ENCODE measurements at places on chromosomes 16 and 17. TPM values are rescaled to one million over a fixed set of nuclear protein-coding genes. Genes with fewer than 3 reads are reported as not detected.

Gene MYO15A
- 0.45 TPM for total RNA-seq

- no peak for DNase-seq
Measured at GRCh38 chr17:19013806-19014627, 9.5 kb upstream of the FAM83G start.

GRCh38 chr16:67547423-67548264, 14.7 kb upstream of the CTCF start:
- DNase-seq = no peak

Gene STH
- not detected for total RNA-seq

- no peak for DNase-seq
Measured at GRCh38 chr16:66229651-66230050, 136.8 kb upstream of the CDH5 start.

DNA sequence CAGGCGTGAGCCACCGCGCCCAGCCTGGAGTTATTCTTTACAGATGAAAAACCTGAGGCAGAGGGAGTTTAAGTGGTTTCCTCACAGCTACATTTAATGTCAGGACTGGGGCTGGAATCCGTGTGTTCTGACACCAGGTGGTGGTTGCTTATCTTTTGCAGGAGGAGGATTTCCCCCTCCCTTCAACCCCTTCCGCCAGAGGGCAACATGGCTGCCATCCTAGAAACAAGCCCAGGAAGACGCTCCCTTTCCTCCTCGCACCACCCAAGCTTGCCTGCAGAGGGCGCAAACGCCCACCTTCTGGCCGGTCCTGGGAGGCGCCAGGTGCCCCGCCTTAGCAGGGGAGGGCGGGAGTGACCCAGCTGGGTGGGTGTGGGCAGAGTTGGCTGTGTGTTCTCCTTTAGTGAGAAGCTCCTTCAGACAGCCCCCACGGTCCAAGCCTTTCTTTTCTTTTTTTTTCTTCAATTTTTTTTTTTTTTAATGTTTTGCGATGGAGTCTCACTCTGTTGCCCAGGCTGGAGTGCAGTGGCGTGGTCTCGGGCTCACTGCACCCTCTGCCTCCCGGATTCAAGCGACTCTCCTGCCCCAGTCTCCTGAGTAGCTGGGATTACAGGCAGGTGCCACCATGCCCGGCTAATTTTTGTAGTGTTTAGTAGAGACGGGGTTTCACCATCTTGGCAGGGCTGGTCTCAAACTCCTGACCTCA, 9.9 kb upstream of the RAP1GAP2 start:
- DNase-seq = peak; percentile 71

DNA sequence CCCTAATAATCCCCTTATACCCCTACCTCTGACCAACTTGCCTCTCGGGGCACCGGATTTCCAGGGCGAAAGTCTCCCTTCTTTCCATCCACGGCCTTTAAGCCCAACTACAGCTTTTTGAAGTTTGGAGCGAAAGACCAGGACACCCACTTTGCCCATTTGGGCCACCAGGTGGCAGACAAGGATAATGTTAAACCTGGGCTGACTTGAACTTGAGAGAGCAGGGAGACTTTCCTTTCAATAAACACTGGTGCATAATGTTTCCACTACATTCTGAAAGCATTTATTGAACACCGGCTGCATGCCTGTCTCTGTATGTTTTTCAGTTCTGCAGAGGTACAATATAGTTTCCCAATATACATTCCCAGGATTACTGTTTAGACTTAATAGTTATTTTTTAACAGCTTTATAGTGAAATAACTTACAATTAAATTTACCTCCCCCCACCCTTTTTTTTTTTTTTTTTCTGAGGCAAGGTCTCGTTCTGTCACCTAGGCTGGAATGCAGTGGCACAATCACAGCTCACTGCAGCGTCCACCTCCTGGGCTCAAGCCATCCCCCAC, 6.9 kb upstream of the CES3 start:
- peak; percentile 83 for DNase-seq

DNA sequence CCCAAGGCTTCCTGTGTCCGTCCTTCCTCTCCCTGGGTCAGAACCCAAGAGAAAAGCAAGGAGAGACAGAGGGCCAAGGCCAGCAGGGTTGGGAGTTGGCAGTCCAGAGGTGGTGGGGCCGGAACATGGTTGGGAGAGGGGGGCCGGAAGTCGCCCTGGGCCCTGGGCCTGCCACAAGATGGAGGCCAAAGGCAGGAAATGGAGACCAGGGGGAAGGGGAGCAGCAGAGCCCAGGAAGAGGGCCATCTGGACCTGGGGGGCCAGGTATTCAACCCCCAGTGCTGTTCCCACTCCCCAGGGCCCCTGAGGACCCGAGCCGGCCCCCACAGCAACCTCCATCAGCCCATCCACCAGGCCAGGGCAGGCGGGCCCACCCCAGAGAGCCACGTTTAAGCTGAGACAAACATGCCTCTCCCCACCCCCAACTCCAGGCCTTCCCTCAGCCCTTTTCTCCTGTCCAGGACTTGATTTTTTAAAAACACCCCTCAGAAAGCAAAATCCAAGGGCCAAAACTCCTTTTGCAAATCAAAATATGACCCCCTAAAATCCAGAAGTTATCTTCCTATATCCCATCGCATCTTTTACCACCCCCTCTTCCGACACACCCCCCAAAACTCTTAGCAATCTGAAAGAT, 4.4 kb upstream of the BCL6B start:
- DNase-seq = no peak

Gene GLTPD2
- not detected for total RNA-seq

GRCh38 chr17:21127509-21128077, 829 bp downstream of the DHRS7B start:
- peak; percentile 26 for DNase-seq

GRCh38 chr17:82017612-82018151, 5.0 kb downstream of the CENPX start:
- no peak for DNase-seq

- DNase-seq = peak; percentile 84
Measured at GRCh38 chr17:80082403-80083135, 18.8 kb upstream of the GAA start.

GRCh38 chr16:72050769-72051464, 3.4 kb upstream of the HP start:
- DNase-seq = no peak

DNA sequence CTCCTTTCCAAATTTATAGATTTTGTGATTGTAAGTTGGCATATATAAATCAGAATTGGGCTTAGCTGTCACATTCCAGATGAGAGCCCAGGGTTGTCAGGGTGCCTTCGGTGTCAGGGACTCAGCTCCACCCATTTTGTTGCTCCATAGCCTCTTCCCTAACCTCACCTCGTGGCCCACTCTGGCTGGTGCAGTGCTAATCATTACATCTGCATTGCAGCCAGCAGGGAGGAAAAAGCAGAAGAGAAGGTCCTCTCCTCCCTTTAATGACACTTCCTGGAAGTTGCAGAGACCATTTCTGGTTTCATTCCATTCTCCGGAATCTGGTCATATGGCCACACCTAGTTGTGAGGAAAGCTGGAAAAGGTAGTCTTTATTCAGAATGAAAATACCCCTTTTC, 113.3 kb downstream of the CCT6B start:
- no peak for DNase-seq

- DNase-seq = no peak
Measured at GRCh38 chr16:57273359-57273758, 11.1 kb downstream of the PLLP start.

Gene WSCD1
- 0.18 TPM for total RNA-seq

Gene ABCA3
- total RNA-seq = 1.8 TPM

DNA sequence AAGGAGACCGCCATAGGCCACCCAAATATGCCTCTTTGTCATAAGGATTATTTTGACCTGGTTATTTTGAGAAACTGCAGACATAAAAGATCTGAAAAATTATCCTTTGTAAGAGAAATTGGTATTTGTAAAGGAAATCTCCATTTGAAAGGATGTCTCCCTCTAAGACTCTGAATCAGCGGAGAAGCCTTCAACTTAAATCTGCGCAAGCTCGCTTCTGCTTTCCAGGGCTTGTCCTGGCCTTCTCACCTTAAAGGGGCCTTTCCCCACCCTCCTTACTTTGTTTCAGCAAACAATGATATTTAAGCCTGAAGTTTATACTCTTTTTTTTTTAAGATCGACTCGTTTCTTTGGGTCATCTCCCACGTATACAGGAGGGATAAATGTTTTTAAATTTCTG, 34.5 kb downstream of the HSBP1 start:
- no peak for DNase-seq

DNA sequence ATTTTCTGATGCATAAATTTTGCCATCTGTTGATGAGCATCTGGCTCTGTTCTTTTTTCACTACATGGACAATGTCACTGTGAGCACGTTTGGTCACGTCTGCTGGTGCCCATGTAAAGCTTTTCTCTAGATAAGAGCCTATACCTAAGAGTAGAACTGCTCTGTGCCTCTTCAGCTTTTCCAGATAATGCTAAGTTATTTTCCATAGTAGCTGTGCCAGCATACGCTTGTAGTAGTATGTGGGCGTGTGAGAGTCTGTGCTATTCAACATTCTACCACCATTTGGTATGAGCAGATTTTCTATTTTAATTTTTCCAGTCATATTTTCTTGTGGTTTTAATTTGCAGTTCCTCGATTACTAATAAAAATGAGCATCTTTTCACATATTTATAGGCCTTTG, 33.2 kb downstream of the VPS35L start:
- peak; percentile 28 for DNase-seq

DNA sequence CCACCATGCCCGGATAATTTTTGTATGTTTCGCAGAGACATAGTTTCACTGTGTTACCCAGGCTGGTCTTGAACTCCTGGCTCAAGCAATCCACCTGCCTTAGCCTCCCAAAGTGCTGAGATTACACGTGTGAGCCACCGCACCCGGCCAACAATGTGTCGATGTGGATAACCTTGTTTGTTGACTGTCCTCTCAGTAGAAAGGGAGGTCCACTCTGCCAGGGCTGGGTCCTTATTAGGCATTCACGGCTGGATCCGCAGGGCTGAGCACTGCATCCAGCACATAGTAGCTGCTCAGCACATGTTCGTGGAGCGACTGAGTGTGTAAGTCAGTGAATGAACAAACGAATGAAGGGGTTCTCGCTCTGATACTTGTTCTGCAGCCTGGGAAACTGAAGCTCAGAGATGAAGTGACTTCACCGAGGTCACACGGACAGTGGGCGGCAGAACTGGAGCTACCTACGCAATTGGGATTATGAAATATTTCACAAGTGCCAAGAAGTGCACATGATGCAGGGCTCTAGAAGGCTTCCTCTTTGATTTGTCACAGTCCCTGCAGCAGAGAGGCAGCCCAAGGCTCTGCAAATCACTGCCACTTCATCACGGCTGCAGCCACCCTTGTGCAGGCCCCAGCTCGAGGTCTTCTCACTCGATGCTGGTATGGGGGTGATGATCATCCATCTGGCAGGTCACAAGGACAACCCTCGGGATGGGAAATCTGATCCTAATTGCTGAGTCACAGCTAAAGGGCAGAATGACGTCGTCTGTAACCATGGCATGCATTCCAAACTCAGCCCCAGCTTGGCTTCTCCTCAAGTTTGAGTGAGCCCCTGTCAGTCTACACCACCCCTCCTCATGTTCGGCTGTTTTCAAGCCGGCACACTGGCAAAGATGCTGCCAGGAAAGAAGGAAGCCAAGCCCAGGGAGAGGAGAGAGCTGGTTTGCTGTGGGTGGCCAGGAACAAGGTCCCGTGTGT, 28.0 kb upstream of the SNN start:
- DNase-seq = peak; percentile 100

DNA sequence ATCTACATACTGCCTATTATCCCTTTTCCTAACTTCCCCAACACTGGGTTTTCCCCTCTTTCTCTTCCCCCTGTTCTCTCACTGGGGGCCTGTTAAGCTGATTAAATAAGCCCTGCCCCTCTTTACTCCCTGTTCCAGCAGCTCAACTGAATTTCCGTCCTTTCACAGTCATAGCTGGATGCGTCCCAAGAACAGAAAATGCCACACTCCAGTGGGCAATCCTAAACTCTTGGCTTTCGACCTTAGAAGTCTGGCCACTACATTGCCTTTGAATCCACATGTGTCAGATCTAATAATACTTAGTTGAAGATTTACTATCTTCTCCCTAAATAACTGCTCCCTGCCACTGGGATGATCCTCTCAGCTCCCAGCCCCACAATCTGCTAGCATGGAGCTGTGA, 34.5 kb downstream of the KCNJ16 start:
- DNase-seq = no peak

- DNase-seq = no peak
Measured at GRCh38 chr16:8852534-8852933, 16.3 kb downstream of the CARHSP1 start.

Gene IGSF6
- not detected for total RNA-seq

Gene FOXL1
- total RNA-seq = 0.90 TPM

Gene C17orf100
- total RNA-seq = 0.63 TPM

DNA sequence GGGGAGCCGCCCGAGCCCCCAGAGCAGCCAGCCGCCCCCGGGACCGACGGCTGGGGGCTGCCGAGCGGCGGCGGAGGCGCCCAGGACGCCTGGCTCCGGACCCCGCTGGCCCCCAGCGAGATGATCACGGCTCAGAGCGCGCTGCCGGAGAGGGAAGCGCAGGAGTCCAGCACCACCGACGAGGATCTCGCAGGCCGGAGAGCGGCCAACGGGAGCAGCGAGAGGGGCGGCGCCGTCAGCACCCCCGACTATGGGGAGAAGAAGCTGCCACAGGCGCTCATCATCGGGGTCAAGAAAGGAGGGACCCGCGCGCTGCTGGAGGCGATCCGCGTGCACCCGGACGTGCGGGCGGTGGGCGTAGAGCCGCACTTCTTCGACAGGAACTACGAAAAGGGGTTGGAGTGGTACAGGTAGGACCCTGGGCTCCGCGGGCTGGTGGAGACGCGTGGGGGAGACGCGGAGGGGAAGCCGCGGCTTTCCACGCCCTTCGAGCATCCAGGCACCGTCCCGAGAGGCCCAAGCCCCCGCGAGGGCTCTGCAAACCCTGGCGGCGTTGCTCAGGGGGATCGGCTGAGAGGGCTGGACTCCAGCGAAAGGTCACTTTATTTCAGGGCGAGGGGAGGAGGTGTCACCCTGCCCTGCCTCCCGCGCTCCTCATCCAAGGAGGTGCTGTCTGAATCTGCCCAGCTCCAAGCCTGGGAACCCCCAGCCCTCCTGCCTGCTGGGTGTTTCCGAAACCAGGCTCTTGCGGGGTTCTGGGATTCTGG, 1.2 kb downstream of the HS3ST4 start:
- no peak for DNase-seq

GRCh38 chr16:68987734-68988457, 117.6 kb upstream of the HAS3 start:
- no peak for DNase-seq

DNA sequence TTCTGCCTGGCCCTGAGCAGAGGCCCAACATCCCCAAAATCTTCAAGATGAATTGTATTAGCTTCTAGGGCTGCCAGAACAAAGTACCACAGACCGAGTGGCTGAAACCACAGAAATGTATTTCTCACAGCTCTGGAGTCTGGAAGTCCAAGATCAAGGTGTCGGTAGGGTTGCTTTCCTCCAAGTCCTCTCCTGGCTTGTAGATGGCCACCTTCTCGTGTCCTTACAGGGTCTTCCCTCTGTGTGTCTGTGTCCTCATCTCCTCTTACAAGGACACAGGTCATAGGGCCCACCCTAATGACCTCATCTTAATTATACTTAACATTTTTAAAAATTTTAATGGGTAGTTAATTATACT, 215.7 kb downstream of the NTN1 start:
- no peak for DNase-seq

Gene RHBDL3
- total RNA-seq = not detected

Data from fibroblast of the aortic adventitia (primary cell).